ENCODE measurements at places on chromosomes 16 and 17.

DNA sequence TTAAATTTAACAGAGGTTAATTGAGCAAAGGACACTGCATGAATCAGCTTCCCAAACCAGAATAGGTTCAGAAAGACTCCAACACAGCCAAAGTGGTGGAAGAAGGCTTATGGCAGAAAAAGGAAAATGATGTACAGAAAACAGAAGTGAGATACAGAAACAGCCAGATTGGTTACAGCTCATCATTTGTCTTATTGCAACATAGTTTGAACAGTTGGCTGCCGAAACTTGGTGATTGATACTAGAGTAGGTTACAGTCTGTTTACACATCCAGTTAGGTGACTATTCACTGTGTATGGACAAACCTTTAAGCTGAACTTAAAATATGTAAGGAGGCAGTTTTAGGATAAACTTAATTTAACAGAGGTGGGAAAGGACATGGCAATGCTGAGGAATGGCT is 18.3 kb downstream of the TMEM100 start:
- DNase-seq: no peak

GRCh38 chr16:67716097-67716496 is 3.0 kb downstream of the GFOD2 start:
- DNase-seq: no peak

DNA sequence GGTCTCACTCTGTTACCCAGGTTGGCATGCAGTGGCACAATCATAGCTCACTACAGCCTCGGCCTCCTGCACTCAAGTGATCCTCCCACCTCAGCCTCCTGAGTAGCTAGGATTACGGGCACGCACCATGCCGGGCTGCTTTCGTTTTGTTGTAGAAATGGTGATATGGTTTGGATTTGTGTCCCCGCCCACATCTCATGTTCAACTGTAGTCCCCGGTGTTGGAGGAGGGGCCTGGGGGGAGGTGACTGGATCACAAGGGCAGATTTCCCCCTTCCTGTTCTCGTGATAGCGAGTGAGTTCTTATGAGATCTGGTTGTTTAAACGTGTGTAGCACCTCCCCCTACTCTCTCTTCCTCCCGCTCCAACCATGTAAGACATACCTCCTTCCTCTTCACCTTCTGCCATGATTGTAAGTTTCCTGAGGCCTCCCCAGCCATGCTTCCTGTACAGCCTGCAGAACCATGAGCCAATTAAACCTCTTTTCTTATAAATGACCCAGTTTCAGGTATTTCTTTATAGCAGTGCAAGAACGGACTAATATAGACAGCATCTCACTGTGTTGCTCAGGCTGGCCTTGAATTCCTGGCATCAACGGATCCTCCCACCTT is 6.0 kb downstream of the PDZD9 start:
- no peak for DNase-seq

- no peak for DNase-seq
Measured at GRCh38 chr16:4859190-4859899, 12.1 kb downstream of the UBN1 start.

- peak; percentile 71 for DNase-seq
Measured at GRCh38 chr16:29898135-29898803, 1.1 kb downstream of the SEZ6L2 start.

- no peak for DNase-seq
Measured at GRCh38 chr17:19011581-19011980, 7.0 kb upstream of the FAM83G start.

DNA sequence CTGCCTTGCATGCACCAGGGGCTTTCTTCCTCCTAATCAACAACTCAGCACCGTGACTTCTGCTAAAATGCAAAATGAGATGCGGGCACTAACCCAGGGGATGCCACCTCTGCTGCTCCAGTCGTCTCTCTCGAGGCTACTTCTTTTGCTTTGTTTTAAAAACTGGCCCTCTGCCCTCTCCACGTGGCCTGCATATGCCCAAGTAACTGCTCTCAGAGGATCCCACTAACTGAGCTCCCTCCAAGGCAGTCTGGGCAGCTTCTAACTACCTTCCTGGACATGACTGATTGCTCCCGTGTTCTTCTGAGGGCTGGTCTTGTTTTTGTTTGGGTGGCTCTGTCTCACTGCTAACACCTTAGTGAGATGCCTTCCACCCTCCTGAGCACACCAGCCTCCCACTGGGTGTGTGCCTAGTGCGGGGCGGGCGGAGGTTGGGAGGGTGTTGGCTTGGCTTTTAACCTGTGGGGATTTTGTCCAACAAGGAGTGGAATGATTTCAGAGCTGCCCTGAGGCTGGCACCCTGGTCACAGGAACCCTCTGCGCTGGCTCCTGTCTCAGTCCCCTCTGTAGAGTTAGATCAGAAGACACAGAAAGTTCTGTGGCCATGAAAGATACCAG is 8.9 kb upstream of the LGALS9 start:
- DNase-seq: no peak

- peak; percentile 30 for DNase-seq
Measured at GRCh38 chr17:36930583-36930900, 6.7 kb upstream of the LHX1 start.

GRCh38 chr16:83727018-83727417 is 80.8 kb upstream of the HSBP1 start:
- no peak for DNase-seq

- no peak for DNase-seq
Measured at GRCh38 chr16:87762620-87763019, 3.2 kb downstream of the KLHDC4 start.

- DNase-seq: no peak
Measured at GRCh38 chr16:63655846-63656245, 1466.0 kb downstream of the CDH11 start.

DNA sequence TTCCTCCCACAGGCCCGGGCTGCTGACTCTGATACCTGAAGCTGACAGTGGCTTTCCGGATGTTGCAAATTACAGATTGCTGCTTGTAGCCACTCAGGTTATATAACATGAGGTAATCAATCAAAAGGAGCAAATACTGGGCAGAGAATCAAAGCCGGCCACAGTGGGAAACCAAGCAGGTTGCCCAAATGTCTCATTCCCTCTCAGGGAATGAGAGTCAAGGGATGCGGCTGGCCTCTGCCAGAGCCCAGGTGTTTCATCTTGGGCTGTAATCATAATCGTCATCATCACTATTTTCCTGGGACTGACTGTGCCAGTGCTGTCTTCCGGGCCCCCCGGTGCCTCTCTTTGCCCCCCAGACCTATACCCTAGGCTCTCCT is 292.4 kb upstream of the FOXF1 start:
- DNase-seq: no peak

GRCh38 chr16:57277586-57277985 is 6.9 kb downstream of the PLLP start:
- peak; percentile 33 for DNase-seq

DNA sequence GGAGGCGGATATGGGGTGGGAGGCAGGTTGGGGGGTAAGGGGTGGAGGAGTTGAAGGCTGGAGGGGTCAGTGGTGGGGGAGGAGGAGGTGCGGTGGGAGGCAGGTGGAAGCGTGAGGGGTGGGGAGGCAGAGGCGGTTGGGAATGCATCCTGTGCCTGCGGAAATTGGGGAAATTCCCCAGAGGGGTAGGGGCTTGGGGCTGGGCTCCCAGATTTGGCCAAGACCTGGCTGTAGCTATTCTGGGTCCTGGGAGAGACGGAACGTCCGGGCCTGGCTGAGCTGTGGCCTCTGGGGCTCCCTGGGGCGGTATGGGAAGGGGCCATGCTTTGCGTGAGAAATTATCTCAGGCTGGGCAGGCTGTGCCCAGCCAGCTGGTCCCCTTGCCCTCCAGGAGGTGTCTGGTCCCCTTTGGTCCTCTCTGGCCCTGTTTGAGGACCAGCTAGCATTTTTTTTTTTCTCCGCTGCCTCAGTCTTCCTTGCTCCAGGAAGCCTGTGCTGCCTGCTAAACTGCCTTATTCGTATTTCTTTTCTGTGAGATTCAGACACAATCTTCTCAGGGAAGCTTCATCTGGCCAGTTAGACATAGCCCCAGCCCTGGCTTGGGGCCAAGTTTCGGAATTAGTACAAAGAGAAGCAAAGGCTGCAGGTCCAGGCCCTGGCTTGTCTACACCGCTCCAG is 7.3 kb upstream of the TRPV2 start:
- peak; percentile 89 for DNase-seq

DNA sequence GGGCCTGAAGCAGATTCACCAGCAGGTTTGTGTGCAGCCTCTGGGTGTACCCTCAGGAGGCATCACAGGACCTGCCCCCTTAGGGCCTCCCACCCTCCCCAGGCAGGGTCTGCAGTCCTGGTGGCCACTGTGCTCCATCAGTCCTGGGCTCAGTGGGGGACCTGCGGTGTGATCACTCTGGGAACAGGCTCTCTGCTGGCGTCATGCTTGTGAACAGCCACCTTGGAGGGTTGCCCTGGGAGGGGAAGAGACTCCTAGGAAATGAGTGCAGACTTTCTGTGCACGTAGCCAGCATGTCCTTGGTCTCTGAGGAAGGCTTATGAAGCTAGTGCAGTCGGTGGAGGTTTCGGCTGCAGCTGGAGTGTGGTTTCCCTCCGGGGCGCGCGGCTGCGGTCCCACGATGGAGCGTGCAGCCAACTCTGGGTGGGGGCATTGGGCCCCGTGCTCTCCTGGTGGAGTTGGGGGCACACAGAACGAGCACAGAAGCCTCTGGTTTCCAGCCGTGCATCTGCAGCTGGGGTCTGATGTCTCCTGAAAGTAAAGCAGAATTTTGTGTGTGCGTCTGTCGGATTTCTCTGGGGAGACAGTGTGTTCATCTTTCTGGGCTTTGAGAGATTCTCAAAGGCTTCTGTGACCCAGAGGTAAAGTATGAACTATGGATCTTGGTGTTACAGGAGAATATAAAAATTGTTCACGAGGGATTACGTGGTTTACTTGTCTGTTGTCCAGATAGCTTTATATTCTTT is 68.1 kb upstream of the ZNF750 start:
- DNase-seq: no peak

GRCh38 chr17:5533486-5534315 is 47.3 kb downstream of the MIS12 start:
- DNase-seq: no peak

GRCh38 chr16:64878940-64879339 is 242.9 kb downstream of the CDH11 start:
- DNase-seq: no peak

- DNase-seq: no peak
Measured at GRCh38 chr17:66582373-66583111, 252.4 kb upstream of the CACNG5 start.
